ENCODE measurements at places on chromosomes 7 and 10.

- DNase-seq: no peak
Observed at GRCh38 chr7:6278749-6279310, 6.4 kb upstream of the CYTH3 start.

GRCh38 chr10:93420091-93420490 lies 62.0 kb downstream of the MYOF start:
- DNase-seq: peak; percentile 86

DNA sequence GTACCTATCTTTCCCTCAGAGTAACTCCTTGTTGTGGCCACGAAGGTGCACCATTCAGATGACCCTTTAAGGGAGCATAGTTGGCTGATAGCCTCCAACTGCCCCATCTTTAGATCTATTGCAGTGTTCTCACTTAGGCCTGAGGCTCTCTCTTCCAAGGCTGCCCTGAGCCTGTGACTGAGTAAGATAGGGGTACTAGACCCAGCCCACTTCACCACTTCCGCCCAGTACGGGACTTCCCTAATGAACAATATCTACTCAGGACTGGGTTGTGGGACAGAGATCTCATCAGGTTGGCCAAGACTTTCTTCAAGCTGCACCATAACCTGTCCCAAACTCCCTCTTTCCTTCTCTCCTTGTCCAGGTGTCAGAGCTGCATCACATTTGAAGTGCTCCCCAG lies 5.7 kb upstream of the GNAI1 start:
- no peak for DNase-seq

DNA sequence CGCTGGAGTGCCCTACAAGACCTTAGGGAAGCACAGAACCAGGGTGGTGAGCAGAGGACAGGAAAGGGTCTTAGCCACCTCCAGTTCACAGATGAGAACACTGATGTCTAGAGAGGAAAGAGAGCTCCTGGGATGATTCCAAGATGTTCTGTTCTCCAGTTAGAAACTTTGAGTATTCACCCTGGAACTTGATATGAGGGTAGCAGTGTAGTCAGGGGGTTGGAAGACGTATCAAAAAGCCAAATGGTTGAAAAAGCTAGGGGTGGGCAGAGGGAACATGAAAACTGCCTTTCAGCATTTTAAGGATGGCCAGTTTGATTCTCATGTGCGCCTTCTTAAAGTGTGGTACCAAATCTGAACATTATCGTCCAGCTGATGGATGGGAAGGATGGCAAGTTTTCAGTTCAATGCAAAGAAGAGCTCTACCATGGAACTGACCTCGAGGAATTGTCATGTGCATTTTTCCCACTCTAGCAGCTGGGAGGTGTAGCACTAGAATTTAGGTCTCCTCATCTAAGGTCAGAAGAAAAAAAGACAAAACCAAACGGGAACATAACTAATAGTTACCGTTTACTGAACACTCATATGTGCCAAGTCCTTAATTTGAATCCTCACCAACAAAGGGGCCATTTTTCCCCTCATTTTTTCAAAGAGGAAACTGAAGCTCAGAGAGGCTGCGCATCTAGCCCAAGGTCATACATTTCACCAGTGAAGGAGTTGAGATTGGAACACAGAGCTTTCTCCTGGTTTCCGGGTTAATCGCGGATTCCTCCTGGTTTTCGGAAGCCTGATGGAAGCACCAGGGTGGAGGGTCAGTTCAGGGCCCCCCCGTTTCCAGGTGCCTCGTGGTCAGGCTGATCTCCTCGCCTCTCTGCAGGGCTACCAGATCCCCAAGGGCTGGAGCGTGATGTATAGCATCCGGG lies 6.0 kb upstream of the CYP26A1 start:
- DNase-seq: no peak

DNA sequence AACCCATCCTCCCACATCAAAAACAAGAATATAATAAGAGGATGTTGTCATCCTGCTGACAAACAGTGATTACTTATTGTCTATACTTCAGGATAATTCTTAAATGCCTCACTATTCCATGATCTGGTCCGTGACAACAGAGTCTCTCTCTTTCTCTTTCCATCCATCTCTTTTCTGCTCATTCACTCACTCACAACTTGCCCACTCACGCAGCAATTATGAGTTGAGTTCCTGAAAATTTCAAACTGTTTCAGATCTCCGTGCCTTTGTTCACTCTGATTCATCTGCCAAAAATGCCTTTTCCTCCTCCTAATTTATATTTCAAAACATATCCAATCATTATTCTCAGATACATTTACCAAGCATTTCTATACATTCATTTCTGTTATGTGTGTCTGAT lies 1.4 kb downstream of the OR6B1 start:
- no peak for DNase-seq

GRCh38 chr10:60732198-60732806 lies 46.0 kb upstream of the CDK1 start:
- no peak for DNase-seq

- no peak for DNase-seq
Observed at GRCh38 chr7:95141755-95142154, 182.6 kb downstream of the PON1 start.

DNA sequence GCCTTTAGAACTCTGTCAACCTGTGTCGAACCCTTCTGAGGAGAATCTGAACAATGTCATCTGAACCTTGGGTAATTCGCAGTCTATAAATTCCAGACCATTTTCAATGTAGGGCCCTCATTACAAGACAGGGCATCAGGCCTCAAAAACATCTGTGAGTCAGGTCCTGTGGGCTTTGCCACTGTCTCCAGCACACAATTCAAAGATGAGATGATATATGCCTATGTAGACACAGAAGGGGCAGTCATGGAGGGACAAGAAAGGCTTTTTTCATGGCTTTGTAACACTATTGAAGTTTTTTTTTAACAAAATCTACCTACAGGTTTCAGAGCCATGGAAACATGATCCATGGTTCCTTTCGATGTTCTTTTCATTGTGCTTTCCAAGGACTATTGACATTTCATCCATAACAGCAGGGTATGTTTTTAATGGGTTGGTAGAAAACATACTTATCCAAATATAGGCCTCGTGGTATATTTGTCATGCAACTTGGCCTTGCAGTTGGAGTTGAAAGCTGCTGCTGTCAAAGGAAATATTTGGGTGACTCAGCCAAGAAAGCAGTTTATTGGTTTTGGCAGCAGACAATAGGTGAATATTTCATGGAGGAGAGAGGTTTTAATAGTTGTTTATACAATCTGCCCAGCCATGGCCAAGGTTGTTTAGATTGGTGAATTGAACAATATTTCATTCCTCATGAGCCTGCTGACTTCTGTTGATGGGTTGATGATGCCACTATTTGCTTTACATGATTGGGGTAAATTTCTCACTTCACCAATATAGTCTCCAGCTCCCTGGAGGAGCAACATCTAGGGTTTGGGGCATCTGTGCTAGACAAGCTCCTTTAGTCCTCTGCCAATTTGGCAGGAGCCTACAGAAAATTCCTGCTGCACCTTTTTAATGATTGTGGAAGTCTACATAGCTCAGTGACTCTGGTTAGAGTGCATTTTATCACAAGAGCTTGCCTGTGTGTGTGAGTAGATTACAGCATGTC lies 158.4 kb upstream of the TMEM72 start:
- no peak for DNase-seq

DNA sequence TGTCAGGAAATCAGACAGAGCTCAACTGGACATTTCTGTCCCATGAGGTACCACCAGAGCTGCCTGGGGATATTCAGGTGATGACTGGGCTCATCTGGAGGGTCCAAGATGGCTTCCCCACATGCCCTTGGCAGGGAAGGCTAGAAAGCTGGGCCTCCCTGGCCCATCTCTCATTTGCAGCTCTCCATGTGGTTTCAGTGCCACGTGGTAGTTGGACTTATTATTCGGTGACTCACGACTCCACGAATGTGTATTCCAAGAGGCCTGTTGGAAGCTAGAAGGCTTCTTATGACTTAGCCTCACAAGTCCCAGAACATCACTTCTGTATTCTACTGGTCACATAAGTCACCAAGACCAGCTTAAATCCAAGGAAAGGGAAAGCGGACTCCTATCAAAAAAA lies 22.8 kb downstream of the NSMCE4A start:
- no peak for DNase-seq

GRCh38 chr10:72087392-72087968 lies 871 bp downstream of the SPOCK2 start:
- DNase-seq: no peak

DNA sequence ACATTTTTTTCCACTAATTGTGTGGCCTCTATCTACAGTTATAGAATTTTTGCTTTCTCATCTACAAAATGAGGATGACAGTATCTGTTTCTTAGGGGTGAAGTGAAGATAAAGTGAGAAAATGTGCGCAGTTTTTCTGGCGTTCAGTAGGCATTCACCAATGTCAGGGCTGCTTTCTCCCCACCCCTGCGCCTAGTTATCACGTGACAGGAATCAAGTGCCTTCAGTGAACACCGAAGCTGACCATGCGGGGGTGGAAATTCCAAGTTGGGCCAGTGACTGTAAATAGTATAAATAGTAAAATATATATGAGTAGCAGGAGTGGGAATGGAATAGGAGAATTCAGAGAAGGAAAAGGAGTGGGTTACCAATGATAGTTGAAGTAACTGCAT lies 77.4 kb downstream of the TAF3 start:
- no peak for DNase-seq

GRCh38 chr10:113666682-113667252 lies 2.9 kb upstream of the NRAP start:
- DNase-seq: no peak

DNA sequence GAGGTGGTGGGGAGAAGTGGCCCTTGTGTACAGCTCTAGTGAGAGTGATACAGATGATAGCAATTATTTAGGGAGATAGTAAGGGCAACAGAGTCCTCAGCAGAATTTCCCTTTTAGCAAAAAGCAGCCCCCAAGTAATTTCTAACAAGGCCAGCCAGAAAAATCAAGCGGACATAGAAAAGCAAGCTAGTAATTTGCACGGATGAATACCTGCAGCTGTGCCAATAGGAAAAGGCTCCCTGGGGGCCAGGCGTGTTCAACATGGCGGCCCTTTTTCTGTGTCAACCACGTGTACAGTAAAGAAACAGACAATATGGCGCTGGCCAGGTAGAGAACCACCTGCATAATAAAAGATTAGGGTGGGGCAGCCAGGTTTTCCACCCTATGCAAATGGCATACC lies 7.4 kb downstream of the MCM10 start:
- no peak for DNase-seq

DNA sequence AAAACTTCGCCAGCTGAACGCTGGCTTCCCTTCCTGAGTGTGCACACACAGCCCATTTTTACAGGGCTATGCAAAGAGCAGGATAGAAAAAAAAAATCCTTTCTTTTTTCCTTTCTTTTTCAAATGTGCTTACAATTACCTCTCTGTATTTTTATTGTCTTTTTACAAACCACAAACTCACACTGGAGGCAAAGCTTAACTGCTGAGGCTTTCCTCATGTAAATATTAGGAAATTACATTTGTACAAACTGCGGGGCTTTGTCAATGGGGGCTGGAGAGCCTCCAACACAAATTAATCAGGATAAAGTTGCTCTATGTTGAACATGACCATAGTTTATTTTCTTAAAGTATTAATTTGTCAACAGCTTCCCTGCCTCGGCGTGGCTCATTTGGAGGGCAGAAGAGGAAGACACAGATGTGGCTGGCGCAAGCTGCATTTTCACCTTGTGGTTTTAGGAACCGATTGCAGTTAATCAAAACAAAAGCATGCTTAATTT lies 411.7 kb upstream of the MKI67 start:
- peak; percentile 15 for DNase-seq
